Natural killer cell (primary cell): ENCODE measurements at places on chromosomes 6 and 20.
A peak's percentile ranks its signal among the peaks of the same experiment; 100 is the strongest.

- DNase-seq = no peak
Observed at GRCh38 chr6:106782536-106783285, 153.3 kb downstream of the QRSL1 start.

DNA sequence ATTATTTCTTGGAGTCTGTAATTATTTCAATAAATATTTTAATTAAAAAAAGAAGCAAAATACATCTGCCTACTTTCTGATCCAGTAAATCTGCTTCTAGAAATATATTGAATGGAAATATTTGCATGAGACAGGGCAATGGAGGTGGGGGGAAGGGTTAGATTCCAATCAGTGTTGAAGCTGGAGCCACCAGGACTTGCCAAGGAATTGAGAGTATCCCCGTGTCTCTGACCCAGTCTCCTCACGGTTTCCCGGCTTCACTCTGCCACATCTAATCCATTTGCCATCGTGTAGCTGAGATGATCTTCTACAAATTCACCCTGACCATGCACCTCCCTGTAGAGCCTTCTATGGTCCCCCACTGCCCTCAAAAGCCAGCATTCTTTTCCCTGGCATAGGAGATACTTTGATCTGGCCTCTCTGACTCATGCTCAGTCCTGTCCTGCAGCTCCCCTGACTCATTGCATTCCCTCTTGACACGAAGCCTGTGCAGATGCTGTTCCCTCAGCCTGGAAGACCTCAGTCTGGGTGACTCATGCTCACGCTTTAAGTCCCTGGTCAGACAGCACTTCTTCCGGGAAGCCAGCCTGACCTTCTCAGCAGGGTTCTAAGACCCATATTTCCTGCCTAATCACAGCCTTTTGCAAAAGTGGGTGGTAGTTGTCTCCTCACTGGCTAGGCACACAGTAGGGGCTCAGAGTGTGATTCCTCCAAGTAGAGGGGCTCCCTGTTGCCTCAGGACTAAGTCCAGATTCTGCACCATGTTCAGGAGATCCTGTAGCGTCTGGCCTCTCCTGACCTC lies 23.0 kb upstream of the FKBP1A start:
- DNase-seq = no peak

DNA sequence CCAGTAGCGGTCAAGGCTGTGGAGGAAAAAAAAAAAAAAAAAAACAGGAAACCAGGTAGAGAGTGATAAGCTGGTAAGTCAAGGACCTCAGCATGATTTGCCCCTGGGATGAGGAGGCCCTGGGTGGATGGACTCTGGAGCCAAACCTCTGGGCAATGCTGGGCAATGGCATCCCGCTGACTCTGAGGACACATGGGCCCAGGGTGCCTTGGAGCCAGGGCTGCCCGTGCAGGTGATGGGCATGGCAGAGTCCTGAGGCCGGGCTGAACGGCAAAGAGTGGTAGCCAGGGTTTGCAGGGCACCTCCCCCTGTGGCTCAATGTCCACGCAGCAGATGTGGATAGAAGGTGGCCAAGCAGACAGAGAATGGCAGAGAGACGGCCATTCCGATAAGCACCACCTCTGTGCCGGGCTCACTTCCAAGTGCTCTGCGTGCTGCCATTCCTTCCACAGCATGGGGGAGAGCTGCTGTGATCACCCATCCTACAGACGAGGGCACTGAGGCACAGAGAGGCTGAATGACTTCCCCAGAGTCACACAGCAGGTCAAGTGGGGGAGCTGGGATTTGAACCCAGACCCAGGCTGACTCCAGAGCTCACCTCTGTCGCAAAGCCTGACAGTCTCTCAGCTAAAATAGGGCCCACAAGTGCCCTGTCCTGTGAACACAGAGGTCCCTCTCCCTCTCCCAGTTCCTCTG lies 353.9 kb downstream of the CDH4 start:
- DNase-seq = no peak

GRCh38 chr6:164276211-164276610 lies 861.7 kb downstream of the QKI start:
- no peak for DNase-seq

DNA sequence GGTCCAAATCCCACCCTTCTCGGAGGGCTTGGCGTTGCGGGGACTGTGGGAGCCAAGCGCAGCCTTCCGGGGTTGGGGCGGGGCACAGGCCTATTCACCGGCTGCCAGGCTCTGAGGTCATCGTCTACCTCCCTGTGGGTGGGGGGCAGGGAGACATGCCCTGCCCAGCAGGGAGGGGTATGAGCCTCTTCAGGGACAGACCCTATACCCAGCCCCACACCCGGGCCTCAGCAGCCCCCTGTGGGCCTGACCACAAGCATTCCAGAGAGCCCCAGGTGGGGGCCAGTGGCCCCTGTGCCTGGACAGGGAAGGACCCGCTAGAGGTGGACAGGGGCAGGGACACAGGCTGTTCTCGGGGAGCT lies 11.6 kb downstream of the LAMA5 start:
- DNase-seq = no peak

DNA sequence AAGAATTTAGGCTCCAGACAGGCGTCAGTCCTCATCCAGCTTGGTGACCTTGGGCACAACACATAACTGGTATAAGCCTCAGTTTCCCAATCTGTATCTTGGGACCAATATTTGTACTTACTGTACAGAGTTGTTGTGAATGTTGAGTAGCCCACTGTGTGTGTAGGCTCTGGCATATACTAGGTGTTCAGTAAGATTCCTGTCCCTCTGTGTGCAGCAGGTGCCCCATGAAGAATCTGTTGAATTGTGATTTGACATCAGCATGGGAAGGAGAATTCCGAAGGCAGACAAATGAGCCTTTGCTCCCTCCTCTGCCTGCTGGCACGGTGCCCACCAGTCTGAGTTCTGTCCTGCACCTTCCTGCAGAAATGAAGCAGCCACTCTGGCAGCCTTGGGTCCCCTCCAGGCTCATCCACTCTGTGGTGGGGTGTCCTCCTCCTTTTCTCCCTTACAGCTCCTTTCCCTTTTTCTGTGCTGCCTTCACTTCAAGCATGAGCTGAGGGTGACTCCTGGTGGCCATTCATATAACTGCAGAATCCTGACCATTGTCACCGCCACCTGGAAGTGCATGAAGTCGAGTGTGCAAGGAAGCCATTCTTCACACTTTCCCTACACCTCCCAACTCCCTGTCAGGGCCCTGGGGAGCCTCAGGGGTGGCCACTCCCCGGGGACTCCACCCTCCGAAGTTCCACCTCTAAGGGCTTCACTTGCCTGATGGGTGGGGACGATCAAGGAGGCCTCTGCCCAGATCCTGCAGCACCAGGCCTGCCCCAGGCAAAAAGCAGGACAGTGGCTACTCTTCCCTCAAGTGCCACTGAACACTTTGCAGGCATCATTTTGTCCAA lies 48.2 kb downstream of the MRPL14 start:
- DNase-seq = peak; percentile 59

GRCh38 chr6:143068001-143068400 lies 7.3 kb downstream of the AIG1 start:
- DNase-seq = no peak

DNA sequence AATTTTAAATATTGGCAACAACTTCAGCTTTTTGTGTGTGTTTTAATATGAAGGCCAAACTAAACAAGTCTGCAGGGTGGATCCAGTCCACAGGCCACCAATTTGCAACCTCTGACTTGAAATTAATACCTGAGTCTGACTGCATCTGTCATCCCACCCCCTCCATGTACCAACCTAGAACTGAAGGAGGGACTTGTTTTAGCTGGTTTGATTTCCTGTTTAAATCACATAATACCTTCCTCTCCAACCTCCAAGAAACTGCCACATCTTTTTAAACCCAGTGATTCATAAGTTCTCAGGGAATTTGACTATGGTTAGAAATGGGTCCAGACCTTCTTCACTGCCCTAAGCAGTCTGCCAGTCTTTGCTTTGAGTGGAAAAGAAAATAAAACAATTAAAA lies 21.6 kb downstream of the RNF8 start:
- DNase-seq = no peak

DNA sequence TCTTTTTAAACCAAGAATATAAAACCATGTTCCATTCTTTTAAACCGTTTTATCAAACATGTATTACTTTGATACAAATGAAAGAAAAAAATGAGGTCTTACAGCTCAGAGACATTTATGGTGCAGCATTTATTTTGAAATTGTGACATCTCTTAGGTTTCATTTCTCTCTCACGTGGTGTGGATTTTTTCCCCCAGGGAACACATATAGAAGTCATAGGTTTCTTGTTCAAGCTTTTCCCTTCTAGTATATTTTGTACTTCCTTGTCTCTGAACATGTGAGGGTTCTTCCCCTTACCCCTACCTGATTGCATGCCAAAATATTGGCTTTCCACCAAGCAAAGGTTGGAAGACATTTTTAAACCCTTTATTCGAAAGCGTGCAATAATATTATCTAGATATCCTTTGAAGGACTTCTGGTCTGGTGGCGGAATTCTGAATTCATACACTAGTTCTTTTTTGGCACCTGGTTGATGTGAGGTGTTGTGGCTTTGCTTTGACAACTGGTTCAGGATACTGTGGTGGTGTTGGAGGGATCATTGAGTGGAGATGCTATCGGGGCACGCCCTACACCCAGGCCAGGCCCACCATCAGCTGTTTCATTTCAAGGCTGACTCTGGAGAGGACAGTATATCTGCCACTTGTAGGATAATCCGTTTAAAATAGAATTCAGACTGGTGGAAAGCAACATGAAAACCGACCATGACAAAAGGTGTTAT lies 5.6 kb upstream of the FAM50B start:
- no peak for DNase-seq

GRCh38 chr6:60991427-60992028 lies 1294.5 kb downstream of the KHDRBS2 start:
- DNase-seq = no peak

GRCh38 chr6:132746048-132746447 lies 11.7 kb downstream of the VNN2 start:
- DNase-seq = no peak

DNA sequence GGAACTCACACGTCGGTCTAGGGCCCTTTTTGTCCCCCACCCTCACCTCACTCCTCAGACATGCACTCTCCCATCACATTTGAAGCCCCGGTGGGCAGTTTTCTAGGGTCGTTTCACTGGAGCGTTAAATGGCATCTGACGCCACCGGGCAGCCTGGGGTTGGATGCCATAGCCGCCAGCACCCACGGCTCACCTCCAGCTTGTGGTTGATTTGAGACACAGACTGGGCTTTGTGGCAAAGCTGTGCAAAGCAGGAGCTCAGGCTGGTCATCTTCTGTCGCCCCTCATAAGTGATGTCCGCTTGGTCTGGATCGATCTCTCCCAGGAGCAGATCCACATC lies 530 bp downstream of the GOPC start:
- no peak for DNase-seq

DNA sequence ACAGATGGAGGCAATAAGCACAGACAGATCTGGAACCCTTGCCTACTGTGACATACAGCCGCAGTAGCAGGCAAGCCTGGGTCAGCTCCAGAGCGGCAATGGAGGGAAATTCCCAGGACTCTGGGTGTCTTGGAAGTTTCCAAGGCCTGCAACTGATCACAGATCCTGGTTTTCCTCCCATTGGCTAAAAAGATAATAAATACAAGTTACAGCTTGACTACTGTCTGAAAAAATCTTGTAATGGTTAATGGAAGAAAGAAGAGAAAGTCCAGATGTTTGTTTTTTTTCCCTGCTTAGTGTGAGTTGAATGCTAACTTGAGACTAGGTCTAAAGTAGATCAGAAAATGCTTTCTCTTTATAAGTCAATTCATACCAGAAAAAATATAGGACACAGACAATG lies 307.6 kb downstream of the ALDH8A1 start:
- DNase-seq = no peak

DNA sequence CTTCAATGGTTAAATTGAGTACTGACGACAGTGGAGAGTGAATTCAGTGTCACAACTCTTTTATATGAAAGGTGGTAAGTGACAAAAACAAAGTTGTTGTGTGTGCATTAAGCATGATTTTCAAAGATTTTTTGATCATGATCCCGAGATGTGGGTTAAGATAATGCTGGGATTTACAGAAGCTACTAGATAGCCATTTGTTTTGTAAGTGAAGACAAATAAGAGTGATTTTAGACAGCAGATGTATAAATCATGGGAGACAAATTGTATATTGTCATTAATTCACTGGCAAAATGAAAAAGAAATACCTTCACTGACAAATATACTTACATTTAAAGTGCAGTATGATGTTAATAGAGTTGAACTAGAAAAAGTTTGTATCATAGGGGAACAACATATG lies 6.1 kb downstream of the ADGRB3 start:
- no peak for DNase-seq

GRCh38 chr6:53041356-53041755 lies 23.8 kb upstream of the FBXO9 start:
- no peak for DNase-seq

GRCh38 chr20:10242166-10242565 lies 23.5 kb downstream of the SNAP25 start:
- DNase-seq = no peak

- DNase-seq = peak; percentile 86
Observed at GRCh38 chr20:32521780-32522525, 63.2 kb downstream of the NOL4L start.

DNA sequence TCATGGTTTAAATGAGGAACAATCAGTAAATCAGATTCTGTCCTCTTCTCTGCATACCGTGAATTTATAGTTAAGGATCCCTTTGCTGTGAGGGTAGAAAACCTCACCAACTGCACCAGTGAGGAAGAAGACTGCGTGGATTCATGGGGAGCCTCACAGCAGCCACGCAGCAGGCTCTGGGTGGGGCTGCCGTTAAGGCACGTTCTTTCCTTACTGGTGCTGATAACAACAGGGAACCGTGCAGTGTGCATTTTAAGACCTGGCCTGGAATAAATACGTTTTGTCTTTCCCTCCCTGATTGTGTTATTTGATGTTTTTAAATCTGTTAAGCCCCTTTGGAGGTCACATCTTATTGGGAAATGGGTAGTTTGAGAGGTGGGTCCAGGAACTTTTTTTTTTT lies 17.6 kb upstream of the MYLK2 start:
- no peak for DNase-seq

- no peak for DNase-seq
Observed at GRCh38 chr6:139091826-139092225, 43.1 kb upstream of the HECA start.

- DNase-seq = no peak
Observed at GRCh38 chr20:45104786-45105185, 3.9 kb upstream of the KCNS1 start.

GRCh38 chr20:38144974-38145728 lies 19.9 kb downstream of the TGM2 start:
- DNase-seq = no peak

- no peak for DNase-seq
Observed at GRCh38 chr6:18053555-18054445, 66.4 kb upstream of the KIF13A start.

GRCh38 chr6:169323221-169323620 lies 69.6 kb upstream of the THBS2 start:
- DNase-seq = no peak

DNA sequence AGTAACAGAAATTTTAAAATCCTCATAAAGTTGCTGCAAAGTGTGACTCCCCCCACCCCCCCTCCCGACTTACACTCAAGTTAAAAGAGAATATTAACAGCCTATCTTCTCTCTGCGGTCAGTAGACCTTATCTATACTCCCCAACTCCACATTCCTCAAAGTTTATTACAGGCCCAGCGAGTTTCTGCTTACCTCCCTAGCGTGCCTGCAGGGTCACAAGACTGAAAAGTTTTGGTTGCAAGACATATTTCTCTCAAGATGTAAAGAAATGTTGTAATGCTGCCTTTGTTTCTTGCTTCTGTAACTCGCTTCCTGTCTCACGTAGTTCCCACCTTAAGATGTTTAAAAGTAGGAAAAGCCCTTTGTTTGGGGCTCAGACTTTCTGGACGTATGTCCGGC lies 699.6 kb downstream of the PHF3 start:
- no peak for DNase-seq

GRCh38 chr20:9480066-9480465 lies 34.3 kb upstream of the LAMP5 start:
- no peak for DNase-seq
